OCI-LY7 (cell line): ENCODE measurements at places on chromosomes 2 and 18. TPM values are rescaled to one million over a fixed set of nuclear protein-coding genes. Genes with fewer than 3 reads are reported as not detected.

Gene GPR155
- 0.96 and 1.9 TPM in 2 replicates for total RNA-seq

- DNase-seq = no peak
Measured at GRCh38 chr2:221606424-221606823, 34.3 kb upstream of the EPHA4 start.

GRCh38 chr2:226431288-226431948 is 368.2 kb downstream of the IRS1 start:
- no peak for DNase-seq

DNA sequence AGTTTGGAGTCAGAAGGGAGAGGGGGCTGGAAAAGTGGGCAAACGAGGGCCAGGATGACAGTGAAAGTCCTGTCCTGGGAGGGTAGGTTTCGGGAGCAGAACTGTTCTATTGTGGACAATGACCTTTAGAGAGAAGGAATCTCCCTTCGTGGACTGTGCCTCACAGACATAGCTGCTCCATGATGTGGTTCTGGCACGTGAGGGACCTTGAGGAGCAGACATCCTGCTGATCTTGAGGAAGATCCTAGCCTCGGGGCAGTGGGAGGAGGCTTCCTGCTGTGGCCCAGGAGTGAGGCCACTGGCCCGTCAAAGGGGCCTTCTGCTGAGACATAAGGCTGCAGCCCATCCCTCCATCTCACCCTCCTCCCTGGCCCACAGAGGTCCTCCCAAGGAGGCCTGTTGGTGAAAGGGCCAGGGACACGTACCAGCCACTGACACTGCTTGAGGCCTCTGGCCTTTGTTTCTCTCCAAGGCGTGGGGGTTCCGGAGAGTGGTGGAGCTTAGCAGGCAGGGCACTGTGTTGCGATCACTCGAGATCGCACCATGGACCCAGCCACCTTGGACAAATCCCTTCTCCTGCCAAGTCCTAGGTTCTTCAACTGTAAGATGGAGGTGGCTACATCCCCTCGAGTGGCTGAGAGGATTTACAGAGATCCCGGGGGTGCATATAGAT is 167.2 kb downstream of the CELF4 start:
- no peak for DNase-seq

- peak; percentile 65 for DNase-seq
Measured at GRCh38 chr2:113198790-113199612, 25.2 kb downstream of the PSD4 start.
